ENCODE measurements at places on chromosomes 1 and 21.

DNA sequence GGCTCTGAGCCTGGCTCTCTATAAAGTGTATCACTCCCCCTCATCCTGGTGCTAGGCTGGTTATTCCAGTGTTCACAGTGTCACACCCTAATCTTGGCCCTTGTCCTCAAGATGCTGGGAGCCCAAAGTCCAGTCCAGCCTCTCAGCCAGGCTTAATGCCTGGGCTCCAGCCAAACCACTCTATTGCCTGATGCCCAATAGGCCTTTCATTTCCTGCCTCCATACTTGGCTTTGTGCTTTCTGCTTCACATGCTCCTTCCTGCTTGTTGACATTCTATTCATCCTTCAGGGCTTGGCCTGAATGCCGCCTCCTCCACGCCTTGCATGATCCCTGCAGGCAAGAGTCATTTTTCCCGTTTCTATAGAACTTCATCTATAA is 1.7 kb downstream of the KLHDC8A start:
- DNase-seq, result no peak

DNA sequence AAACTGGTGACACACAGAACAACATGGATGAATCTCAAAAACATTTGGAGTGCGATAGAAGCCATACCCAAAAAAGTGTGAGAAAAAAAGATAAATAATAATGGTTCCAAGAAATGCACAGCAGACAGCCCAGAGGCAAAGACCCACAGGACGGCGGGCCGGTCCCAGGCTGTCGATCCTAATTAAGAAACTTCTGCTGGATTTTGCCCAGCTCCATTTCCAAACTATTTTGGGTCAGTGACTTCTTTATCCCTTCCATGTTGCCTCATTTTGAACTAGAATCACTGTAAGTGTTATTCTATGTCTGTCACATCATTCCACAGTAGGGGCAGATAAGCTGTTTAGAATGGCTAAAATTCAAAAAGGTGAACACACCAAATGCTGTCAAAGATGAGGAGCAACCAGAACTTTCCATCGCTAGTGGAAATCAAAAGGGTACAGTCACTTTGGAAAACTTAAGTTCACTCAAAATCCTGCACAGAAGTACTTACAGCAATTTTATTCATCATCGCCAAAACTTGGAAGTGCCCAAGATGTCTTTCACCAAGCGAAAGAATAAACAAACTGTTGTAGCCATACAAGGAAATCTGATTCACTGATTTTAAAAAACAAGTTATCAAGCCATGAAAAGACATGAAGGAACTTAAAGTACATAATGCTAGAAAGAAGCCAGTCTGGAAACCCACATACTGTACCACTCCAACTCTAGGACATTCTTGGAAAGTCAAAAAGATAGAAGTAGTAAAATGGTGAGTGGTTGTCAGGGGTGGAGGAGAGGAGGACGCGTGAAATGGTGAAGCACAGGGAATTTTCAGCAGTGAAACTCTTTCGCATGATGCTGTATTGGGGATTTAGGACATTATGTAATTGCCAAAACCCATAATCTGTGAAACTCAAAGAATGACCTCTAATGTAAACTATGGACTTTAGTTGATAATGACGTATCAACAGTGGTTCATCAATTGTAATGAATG is 7.5 kb downstream of the NBPF1 start:
- no peak for DNase-seq

GRCh38 chr1:239922778-239923522 is 168.7 kb upstream of the FMN2 start:
- no peak for DNase-seq

DNA sequence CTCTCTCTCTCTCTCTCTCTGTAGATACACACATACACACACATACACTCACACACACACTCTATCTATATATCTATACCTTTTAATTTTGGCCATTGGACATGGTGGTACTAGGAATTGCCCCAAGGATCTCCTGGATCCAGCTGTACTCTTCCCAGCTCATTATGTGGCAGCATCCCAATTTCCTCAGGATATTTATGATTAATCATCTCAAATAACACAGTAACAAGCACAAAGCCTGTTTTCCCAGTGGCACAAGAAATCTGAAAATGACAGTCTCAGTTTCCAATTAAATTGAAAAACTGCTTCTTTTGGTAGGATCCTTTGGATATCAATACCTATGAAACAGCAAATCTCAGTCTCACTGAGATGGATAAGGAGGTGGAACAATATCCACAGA is 27.6 kb downstream of the S100A10 start:
- no peak for DNase-seq

GRCh38 chr1:197972406-197972805 is 55.2 kb downstream of the LHX9 start:
- DNase-seq, result no peak

- no peak for DNase-seq
These were observed 4.7 kb upstream of the PADI1 start for GRCh38 chr1:17200246-17200645.

GRCh38 chr1:117656202-117656641 is 50.4 kb downstream of the TENT5C start:
- no peak for DNase-seq

DNA sequence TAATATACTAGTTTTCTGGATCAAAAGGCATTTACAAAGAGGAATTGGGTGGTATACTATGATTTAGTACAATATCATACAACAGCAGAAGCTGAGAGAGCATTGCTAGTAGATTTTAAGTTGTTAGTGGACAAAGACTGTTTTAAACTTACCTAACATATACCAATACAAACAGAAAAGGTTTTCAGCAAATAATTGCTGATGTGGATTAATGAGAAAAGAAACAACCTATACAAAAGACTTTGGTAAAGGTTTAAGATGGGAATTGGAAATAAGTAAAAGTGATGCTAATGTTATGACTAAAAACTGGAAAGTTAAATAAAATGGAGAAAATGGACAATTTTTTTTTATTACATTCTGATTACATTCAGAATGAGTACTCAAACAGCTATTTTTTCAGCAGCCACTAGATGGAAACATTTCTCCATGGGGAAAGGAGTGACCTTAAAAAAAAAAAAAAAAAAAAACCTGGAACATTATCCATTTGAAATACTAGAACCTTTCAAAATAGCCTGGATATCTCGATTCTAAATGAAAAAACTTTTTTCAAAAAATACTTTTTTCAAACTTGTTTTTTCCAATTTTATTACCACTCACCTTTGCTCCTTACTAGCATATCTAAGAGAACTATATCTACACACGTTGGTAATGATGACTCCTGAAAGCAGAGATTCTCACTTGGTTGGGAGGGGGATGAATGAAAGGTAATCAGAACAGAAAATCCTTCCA is 55.4 kb downstream of the EPRS1 start:
- no peak for DNase-seq

DNA sequence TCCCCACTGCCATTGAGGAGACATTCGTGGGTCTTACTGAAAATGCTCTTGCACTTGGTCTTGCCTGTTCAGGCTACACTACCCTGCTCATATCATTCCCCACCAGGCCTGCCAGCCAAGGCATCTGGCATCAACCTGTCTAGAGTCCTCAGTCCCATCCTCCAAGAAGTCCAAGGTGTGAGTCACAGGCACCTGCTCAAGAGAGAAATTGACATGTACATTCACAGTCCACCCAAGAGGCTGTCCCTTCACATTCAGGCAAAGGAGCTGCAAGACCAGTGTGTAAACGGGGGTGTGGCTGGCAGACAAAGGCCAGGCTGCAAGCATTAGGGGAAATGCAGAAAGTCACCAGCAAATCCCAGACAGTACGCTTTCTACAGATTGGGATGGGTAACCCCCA is 13.1 kb upstream of the PLA2G2C start:
- DNase-seq, result no peak

GRCh38 chr1:76856104-76856503 is 11.2 kb upstream of the ST6GALNAC5 start:
- no peak for DNase-seq

GRCh38 chr1:15858069-15858670 is 10.7 kb downstream of the SPEN start:
- DNase-seq, result no peak

- DNase-seq, result no peak
These were observed 22.8 kb downstream of the WDR26 start for GRCh38 chr1:224411766-224412165.

- DNase-seq, result no peak
These were observed 45.6 kb upstream of the COA6 start for GRCh38 chr1:234327577-234328164.

DNA sequence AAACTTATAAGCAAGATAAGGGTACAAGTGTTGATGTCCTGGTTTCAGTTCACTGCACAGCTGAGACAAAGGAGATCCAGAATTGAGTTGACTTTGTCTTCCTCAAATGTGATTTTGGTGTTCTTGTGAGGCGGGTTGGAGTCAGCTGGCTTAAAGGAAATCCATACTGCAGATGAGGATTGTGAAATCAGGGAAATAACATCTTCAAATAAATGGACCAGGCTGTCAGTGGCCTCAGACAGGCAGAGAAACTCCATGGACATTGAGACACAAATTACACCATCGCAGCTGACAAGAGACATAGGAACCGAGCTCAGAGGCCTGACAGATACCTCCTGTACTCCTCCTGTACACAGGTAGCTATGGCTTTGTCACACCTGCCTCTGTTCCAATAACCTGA is 27.0 kb upstream of the REG4 start:
- DNase-seq, result no peak

- DNase-seq, result no peak
These were observed 382.7 kb upstream of the DUSP10 start for GRCh38 chr1:222124602-222125001.

DNA sequence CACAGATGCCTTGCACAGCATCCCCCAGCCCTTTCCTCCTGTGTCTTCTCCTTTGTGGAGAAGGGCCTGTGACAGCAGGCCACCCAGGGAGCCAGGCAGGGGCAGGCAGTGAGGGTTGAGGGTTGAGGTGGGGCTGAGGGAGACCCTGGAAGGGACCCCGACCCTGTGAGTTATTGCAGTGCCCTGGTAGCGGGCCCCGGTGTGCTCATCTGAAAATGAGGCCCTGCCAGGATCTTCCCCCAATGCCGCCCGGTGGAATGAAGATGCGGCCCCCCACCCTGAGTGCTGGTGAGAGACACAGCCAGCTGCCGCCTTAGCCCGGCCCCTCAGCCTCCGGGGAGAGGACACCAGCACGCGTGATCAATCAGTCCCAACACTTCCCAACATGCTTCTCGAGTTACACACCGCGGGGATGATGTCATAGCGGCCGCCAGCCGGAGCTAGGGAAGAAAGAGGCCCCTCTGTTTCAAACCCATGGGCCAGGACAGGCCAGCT is 36.2 kb upstream of the ACTRT2 start:
- DNase-seq, result no peak

DNA sequence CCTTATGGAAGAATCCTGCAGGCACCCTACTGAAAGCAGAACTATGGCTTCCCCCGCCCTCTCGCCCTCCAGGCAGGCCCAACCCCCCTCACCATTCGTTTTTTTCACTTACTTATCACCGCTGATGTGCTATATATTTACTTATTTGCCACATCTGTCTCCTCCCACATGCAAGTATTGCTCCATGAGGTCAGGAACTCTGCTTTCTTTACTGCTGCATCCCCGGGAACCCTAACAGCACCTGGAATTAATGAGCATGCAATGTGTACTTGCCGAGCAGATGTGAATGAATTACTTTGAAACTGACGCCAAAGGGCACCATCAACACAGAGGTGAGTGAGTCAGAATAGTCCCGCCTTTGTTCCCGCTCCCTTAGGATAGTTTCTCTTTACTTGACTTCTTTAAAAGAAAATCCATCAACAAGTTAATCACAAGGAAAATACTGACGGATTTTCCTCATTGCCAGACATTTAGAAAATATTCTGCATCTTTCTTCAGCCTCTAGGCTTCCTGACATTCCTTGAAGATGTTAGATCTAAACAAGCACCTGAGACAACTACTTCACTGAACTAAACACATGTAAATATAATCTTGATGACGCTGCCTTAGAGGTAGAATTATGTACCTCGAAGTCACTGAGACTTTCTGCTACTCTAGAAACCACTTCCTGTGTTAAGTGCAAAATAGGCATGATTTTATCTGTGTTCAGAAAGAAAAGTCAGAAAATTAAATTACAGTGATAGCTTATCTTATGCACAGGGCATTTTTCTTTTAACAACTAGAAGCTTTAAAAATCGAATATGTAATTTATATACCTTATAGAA is 17.5 kb upstream of the RAB4A start:
- no peak for DNase-seq
